ENCODE measurements at places on chromosomes 4 and X.

DNA sequence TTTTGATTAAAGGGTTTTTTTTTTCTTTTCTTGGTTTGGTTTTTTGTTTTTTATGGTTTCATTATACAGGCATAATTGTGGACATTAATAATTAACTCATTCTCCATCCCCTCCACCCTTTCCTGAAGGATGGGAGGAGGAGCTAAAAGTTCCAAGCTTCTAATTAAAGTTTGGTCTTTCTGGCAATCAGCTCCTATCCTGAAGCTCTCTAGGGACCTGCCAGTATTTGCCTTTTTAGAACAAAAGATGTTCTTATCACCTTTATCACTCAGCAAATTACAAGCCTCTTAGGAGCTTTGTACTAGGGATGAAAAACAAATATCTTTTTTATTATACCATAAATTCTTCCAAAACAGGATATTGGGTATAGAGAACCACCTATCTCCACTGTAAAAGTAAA, 589.8 kb downstream of the PDHA2 start:
- DNase-seq: no peak

GRCh38 chr4:25090516-25090915, 59.8 kb upstream of the LGI2 start:
- DNase-seq: no peak

DNA sequence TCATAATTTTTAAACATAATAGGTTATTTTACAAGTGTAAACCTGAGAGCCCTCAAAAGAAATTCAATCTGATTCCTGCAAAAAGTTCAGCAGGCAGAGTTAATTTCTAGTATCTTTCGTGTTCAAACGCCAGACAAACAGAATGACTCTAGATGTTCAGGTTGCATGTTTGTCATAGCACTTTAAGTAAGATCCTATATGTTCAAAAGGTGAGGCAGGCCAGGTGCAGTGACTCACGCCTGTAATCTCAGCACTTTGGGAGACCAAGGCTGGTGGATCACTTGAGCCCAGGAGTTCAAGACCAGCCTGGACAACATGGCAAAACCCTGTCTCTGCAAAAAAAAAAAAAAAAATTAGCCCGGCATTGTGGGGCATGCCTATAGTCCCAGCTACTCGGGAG, 1.1 kb upstream of the RASSF6 start:
- no peak for DNase-seq

DNA sequence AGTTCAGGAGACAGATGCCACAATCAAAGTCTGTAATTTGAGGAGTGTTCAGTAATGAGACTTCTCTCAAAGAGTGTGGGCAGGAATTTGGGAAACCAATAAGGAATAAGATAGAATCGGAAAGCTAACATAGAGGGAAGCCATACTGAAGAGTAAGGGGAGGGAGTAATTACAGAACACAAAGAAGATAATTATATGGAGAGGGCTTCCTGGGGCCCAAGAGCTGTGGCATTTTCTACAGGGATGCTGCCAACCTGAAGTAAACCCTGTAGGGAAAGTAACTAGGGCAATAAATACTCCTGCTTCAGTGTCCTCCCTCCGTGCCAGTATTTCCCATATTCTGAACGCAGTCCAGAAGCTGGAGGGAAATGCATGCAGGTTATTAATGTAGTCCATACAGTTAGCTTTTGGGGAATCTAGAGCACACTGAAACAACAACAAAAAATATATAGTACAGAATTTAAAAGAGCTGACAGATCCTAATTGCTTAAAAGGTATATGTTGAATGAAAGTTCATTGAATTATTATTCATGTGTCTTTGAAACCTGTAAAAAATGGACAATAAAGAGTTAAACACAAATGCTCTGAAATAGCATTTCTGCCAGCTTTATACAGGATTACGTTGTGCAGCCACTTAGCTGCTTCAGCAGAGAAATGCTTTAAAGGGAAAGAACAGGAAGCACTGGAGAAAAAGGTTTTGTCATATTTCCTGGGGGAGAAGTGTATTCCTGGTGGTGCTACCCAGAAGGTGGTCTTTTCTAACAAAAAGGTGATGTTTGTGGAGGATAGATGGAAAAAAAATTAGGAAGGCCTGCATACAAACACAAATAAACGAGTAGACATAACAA, 48.0 kb downstream of the CXXC4 start:
- DNase-seq: no peak

DNA sequence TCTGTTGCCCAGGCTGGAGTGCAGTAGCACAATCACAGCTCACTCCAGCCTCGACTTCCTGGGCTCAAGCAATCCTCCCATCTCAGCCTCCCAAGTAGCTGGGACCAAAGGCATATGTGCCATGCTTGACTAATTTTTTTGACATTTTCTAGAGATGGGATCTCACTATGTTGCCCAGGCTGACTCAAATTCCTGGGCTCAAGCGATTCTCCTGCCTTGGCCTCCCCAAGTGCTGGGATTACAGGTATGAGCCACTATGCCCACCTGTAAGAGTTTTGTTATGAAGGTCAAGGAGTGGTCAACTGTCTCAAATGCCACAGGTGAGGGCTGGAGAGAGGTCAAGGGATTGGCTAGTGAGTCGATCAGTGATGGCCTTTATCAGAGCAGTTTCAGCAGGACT, 32.5 kb downstream of the TMEM150C start:
- no peak for DNase-seq

DNA sequence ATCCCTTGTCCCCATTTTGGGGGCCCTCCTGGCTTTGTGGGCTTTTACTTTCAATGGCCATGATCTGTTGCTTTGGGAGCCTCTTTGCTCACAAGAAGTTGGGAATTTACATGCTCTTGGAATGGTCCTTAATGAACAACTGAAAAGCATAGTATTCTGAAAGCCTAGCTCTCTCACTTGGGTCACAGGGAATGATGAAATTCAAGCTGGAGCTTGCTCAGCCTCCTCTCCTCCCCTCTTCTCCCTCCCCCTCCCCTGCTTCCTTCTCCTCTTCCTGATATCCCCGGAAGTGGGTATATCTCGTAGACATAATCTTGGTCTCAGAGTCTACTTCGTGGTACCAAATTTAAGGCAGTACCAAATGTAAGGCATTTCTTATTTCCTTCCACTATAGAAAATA, 400.6 kb upstream of the NR3C2 start:
- DNase-seq: no peak

DNA sequence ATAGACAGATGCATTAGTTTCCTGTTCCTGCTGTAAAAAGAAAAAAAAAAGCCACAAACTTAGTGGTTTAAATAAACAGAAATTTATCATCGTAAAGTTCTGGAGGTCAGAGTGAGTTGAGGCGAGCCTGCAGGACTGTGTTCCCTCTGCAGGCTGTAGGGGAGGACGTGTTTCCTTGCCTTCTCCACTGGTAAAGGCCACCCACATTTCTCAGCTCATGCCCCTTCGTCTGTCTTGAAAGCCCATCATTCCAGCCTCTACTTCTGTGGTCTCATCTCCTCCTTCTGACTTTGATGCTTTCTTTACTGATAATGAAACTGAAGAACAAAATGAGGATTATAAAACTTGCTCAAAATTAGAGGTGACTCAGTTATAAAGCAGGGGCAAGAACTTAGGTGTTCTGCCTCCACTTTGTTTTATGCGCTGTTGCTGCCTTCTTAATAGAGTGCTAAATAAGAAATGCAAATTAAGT, 143.0 kb downstream of the STIM2 start:
- DNase-seq: no peak

DNA sequence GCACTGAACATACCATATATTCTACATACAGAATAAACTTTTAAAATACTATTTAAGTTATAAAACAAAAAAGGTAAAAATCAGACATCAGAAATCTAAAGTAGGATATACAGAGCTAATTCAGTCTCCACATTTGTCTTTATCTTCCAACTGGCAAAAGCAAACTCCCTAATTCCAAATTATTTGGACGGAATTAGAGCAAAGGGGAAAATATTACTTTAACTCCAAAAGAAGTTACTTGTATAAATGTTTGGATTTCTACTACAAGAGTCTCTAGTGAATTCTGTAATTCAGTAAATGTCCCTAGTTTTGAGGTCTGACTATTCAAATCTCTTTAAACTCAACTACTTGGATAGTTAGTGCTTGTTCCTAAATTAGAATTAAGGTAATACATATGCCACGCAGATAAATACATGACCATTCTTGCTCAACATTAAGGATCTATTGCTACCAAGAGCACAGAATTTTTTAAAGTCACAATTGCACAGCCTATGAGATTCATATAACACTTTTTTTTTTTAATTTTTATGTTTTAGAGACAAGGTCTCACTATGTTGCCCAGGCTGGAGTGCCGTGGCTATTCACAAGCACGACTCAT, 7.3 kb downstream of the ZNF280C start:
- no peak for DNase-seq

GRCh38 chr4:103136671-103137445, 37.2 kb upstream of the BDH2 start:
- no peak for DNase-seq

GRCh38 chr4:108240366-108240765, 71.6 kb upstream of the LEF1 start:
- no peak for DNase-seq

DNA sequence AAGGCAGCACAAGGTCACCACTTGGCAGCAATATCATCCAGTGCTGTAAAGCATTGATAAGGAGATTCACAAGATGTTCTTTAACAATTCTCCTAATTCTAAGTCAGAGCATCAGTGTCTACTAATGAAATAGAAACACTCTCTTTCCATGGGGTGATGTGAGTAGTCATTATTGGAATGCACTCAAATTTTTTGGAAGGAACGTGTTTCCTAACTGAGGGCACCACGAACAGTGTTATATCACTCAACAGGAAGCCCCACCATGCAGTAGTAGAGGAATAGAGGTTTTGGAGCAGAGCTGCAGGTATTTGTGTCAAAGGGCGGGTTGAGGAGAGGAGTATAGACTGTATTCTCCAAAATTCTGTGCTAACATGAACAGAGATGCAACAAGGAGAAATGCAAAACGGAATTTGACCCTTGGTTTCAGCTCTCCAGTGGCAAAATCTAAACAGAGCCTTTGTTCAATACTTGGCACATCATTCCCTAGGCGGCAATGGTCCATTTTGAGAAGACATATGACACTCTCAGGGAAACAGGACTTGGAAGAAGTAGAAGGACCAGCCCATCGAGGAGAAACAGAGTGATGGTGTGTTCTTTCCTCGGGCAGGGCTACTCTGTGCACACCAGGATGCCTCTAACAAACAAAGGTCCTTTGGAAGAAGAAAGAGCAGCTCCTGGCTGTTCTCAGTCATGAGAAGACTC, 98.9 kb downstream of the CPEB2 start:
- no peak for DNase-seq

GRCh38 chr4:171924746-171925376, 111.7 kb downstream of the GALNTL6 start:
- DNase-seq: no peak

DNA sequence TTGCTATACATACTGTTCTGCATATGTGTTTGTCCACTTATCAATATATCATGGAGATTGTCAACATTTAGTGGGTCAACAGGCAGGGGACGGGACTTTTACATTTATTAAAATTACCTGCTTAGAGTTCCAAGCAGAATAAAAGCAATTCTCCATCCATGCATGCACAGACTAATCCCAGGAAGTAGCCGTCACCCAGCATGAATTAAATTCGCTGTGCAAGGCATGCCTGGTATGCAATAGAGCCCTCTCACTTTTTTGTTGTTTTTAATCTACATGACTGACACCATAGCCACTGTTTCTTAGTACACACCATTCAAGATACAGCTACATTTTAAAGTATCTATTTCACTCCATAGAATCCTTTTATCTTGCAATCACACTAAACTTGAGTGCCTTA, 108.9 kb downstream of the USP46 start:
- DNase-seq: no peak

DNA sequence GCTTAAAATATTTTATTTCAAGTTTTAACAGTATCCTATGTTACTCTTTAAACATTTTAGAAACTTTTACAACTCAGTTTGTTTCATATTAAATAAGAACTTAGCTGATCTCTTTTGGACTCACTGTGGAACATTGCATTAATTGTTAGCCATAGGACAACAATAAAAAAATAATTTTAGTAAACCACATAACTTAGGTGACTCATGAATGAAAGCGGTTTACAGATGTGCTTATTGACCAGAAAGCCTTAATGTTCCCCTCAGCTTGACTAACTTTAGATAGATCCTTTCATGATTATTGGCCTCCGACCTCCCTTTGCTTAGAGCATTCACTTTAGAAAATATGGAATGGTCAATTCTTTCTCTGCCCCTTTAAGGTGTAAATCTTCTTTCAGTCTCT, 783.5 kb upstream of the MAGEB2 start:
- DNase-seq: no peak

DNA sequence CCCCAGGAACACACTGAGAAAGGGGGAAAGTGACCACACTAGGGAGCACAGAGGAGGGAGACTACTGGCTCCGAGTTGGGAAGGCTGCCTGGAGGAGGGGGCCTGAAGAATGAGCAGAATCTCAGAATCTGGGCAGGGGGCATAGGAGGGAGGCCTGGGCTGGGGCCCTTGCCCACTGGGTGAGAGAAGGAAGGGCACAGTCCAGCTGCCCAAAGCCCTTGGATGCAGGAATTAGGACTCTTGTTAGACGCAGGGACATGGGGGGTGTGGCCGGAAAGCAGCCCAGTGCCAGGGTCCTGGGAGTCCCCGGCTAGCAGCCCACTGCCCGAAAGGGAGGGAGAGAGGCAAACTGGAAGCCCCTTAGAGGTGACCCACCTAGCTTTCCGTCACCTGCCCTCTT, 1.9 kb upstream of the DUSP9 start:
- DNase-seq: no peak

DNA sequence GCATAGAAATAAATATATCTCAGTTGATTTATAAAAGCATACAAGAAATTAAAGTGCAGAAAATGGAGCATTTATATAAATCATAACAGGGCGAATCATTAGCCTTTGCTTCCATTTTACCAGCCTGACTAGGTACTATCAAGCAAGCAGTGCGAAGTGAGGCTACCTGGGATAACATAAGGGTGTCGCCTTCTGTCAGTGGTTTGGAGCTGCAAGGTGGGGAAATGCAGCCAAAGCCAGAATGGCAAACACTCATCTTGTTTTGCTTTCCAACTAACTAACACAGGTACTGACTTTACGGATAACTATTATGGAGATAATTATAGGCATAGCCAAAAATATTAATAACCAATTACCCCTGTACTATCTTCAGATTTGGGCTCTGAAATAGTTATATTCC, 1459.8 kb downstream of the RAPGEF2 start:
- DNase-seq: no peak

DNA sequence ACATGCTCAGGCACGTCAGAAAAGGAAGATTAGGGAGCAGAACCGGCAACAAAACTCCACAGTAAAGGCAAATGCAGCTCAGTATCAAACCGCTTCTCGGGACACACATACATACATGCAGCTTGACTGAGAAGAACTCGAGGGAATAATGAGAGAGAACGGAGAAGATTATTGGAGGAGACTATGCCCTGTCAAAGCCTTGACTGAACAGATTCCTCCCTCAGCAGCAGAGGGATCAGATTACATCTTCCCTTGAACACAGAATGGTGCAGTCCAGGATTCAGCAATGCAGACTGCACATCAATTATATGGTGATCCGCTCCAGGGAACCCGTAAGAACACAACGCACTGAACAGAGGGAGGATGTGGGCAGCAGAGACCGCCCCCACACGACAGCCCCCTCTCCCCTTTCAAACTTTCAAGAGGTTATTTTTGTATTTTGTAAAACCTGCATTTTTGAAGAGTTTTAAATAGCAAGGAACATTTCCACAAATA, 183.2 kb downstream of the FBXW7 start:
- DNase-seq: no peak

- DNase-seq: no peak
Measured at GRCh38 chr4:6526671-6527091, 48.3 kb upstream of the MAN2B2 start.

GRCh38 chr4:183348136-183348535, 25.9 kb upstream of the CLDN24 start:
- no peak for DNase-seq
